ENCODE measurements at places on chromosomes 4 and X. TPM values are rescaled to one million over a fixed set of nuclear protein-coding genes. Genes with fewer than 3 reads are reported as not detected.

DNA sequence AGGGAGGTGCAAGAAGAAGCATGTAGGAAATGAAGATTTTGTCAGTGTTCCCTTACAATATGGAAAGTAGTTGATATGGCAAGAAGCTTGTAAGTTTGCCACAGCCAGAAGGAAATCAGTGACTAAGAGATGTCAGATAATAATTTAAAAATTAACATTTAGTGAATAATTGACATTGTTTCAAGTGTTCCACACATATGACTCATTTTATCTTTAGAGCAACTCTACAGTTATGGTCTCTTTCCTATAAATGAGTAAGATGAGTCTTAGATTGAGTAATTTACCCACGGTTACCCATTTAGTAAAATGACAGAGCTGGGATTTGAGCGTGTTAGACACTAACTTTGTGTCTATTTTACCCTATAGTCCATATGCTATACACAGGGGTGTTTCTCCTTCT is 300.3 kb upstream of the IRS4 start:
- no peaks in the 10 kb centered on the region for H3K27me3 ChIP-seq
- H3K4me3 ChIP-seq, result no peak overlapping the region
- DNase-seq, result no peak
- H3K27ac ChIP-seq, result no peak overlapping the region
- H3K4me1 ChIP-seq, result no peaks in the 10 kb centered on the region

DNA sequence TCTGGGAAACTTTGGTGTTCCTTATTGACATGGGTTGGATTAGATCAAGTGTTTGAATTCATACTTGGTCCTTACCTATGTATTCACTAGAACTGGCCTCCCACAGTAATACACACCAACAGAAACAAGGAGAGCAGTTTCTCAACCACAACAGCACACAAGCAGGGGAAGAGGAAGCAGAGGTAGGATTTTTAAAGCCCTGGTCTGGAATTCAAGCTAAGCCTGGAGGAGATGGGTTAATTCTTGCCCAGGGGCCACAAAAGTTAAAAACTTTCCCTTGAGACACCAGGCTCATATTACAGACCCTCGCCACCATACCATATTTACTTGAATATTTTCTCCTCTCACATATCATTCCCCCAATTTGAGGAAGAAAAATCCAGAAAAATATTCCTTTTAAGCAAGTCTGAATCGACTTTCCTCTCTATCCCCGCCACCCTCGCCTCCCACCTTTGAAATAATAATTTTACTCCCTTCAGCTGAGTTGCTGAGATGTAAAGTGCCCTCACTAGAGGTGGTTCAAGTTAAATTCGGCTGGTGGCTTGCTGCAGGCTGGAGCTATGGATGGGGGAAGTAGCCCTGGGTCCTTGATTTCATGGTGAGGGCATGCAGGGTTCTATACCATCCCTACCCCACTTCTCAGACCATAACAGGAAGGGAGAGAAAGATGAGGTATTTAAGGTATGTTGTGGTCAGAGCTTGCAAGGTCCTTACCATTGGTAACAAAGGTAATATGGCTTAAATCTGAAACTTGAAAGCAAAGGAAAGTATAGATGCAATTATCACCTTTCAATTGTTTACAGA is 440.2 kb downstream of the INPP4B start:
- peak overlapping the region; percentile 86 for H3K27ac ChIP-seq
- no peaks in the 10 kb centered on the region for H3K27me3 ChIP-seq
- peak; percentile 22 for DNase-seq
- peaks cover 22% of the 10 kb centered on the region for H3K4me1 ChIP-seq

GRCh38 chr4:18127030-18127429 is 105.5 kb upstream of the LCORL start:
- H3K4me3 ChIP-seq, result no peak overlapping the region
- H3K27ac ChIP-seq, result no peak overlapping the region
- no peaks in the 10 kb centered on the region for H3K27me3 ChIP-seq
- no peak for DNase-seq
- H3K4me1 ChIP-seq, result no peaks in the 10 kb centered on the region

DNA sequence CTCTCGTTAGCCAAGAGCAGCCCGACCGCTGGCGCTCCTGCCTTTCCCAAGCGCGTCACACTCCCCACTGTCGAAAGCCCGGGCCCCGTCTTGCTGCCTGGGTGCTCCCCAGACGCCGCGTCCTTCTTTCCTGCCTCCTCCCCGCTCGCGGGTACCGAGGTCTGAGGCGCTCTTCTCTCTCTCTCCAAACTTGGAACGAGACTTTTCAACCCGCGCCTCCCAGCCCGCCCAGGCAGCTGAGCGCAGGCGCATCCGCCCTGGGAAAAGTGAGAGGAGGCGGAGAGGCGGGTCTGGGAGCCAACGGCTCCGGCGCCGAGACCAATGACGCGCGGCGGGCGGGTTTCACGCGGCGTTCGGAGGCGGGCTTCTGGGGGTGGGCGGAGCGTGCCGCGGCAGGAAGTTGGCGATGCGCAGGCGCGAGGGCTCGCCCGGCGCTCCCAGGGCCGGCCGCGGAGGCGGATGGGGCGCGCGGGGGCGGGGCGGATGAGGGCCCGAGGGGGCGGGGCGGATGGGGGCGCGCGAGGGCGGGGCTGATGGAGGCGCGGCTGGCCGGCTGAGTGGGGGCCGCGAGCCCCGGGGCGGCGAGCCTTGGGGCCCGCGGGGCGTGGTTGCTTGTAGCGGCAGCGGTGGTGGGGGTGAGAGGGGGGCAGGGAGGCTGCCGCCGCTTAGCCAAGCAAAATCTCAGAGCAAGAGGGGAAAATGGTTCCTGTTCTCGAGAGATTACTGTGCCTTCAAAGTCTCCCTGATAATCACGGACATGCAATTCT is at the start of gene RBBP7:
Gene RBBP7, minus strand, starts transcription at position 268 of the 767 bp plus-strand sequence. CDS start 309 bp downstream, outside the sequence.
- H3K36me3 ChIP-seq, result peaks cover 3% of the 10 kb centered on the region
- H3K27me3 ChIP-seq, result no peaks in the 10 kb centered on the region
- H3K27ac ChIP-seq, result peak within 1 kb of the TSS; percentile 100

GAGE13 gene
- total RNA-seq, result not detected

- no peaks in the 10 kb centered on the region for H3K27me3 ChIP-seq
- peak; percentile 32 for DNase-seq
- H3K4me3 ChIP-seq, result no peak overlapping the region
- H3K27ac ChIP-seq, result no peak overlapping the region
Measured at GRCh38 chrX:46381630-46382029, 163.6 kb downstream of the ZNF674 start.

SGCB gene
- total RNA-seq, result 23.3 TPM

AFF2 gene
- total RNA-seq, result 8.3 TPM

DNA sequence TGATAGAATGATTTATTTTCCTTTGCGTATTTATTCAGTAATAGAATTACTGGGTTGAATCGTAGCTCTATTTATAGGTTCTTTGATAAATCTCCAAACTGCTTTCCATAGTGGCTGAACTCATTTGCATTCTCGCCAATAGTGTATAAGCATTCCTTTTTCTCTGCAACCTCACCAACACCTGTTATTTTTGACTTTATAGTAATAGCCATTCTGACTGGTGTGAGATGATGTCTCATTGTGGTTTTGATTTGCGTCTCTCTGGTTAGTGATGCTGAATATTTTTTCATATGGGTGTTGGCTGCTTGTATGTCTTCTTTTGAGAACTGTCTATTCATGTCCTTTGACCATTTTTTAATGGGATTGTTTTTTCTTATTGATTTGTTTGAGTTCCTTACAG is 160.7 kb downstream of the MID1IP1 start:
- peaks cover 16% of the 10 kb centered on the region for H3K4me1 ChIP-seq
- no peaks in the 10 kb centered on the region for H3K27me3 ChIP-seq
- no peaks in the 10 kb centered on the region for H3K36me3 ChIP-seq

DNA sequence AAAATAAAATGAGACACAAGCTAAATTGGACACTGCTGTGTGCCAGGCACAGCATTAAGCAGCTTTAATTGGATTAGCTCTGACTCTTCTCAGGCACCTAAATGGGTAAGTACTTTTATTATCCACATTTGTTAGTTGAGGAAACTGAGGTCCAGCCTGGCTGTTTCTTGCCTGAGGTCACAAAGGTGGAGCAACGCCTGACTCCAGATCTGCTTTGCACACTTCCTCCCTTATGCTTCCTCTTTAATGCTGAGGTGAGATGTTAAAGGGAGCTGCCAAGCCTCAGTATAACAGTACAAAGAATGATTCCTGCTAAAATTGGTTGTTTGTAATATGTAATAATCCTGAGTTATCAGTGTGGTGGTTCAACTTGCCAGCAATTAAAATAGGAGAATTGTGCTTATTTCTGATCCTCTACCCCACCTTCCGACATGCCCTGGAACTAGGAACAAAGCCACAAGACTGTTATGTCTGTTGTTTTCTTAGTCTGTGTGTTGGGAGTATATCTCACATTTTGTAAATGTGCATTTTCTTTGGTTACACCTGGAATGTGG is 74.4 kb downstream of the AFF1 start:
- H3K4me1 ChIP-seq, result peaks cover 58% of the 10 kb centered on the region
- DNase-seq, result no peak
- no peaks in the 10 kb centered on the region for H3K36me3 ChIP-seq
- H3K27me3 ChIP-seq, result no peaks in the 10 kb centered on the region
- peak overlapping the region; percentile 67 for H3K4me3 ChIP-seq

All from cardiac muscle cell (in vitro differentiated cells and primary cell).